ENCODE measurements at places on chromosomes 4 and X. TPM values are rescaled to one million over a fixed set of nuclear protein-coding genes. Genes with fewer than 3 reads are reported as not detected.

- no peaks in the 10 kb centered on the region for H3K4me1 ChIP-seq
- DNase-seq: no peak
- H3K27me3 ChIP-seq: peaks cover 10% of the 10 kb centered on the region
- no peak within 1 kb of the TSS for H3K27ac ChIP-seq
- no peak within 1 kb of the TSS for H3K4me3 ChIP-seq
These were observed at the start of gene ENPEP for GRCh38 chr4:110475881-110476818. Gene ENPEP (plus strand): TSS chr4:110476155. CDS start chr4:110476415, 260 bp downstream.

Gene USP17L19
- total RNA-seq: not detected

Gene PLAC1
- total RNA-seq: not detected

DNA sequence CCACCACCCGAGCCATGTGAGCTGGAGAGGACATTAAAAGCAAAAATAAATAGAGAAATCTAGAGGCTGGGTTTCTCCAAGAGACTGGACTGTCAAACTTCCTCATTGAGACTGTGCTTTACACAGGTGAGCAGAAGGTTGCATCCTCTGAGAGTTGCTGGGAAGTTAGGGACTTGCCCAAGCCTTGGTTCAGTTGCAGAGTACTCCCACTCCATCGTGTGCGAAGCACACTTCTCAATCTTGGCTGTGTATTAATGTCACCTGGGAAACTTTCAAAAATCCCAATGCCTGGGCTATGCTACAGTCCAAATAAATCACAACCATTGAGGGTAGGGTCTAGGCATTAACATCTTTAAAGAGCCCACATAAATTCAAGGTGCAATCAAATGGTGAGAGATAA lies 89.2 kb downstream of the ZNF330 start:
- H3K36me3 ChIP-seq: no peaks in the 10 kb centered on the region
- no peak for DNase-seq
- no peak overlapping the region for H3K27ac ChIP-seq
- no peak overlapping the region for H3K4me3 ChIP-seq
- peaks cover 6% of the 10 kb centered on the region for H3K4me1 ChIP-seq

Gene PIGA
- total RNA-seq: 19.7 TPM

DNA sequence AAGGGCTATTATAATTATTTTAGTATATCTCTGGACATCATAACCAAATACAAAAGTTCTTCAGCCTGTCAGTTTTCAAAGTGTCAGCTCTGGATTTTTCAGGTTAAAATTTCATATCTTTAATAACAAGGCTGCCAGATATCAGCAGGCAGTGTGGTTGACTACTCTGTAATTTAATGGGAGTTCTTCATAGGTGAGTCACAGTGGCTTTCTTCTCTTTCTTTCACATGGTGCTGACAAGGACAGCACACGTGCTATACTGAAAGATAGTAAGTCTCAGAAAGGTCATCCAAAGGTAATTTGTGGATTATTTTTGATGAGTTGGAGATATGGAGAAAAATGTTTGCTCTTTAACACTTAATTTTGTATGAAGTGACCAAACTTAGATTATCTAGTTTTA lies 43.2 kb downstream of the GALNT7 start:
- DNase-seq: no peak
- H3K4me1 ChIP-seq: no peaks in the 10 kb centered on the region
- no peak overlapping the region for H3K4me3 ChIP-seq
- H3K36me3 ChIP-seq: peaks cover 2% of the 10 kb centered on the region
- H3K27me3 ChIP-seq: no peaks in the 10 kb centered on the region
- H3K27ac ChIP-seq: no peak overlapping the region

DNA sequence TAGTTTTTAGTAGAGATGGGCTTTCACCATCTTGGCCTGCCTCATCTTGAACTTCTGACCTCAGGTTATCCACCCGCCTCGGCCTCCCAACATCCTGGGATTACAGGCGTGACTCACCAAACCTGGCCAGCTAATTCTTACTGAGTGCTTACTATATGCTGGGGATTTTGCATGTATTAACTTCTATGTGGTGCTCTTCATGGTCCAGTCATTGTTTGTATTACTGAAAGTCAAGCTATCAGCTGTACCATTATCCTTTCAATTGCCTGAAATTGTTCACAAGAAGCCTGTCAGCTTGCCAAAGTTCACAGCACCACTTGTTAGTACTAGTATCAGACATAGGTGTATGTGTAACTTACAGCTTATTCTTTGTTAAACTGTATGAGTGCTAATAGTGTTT lies 1272.1 kb downstream of the ARAP2 start:
- H3K4me3 ChIP-seq: no peak overlapping the region
- no peaks in the 10 kb centered on the region for H3K27me3 ChIP-seq
- H3K36me3 ChIP-seq: no peaks in the 10 kb centered on the region
- no peak overlapping the region for H3K27ac ChIP-seq
- H3K4me1 ChIP-seq: no peaks in the 10 kb centered on the region
- no peak for DNase-seq
